Cardiac muscle cell (in vitro differentiated cells and primary cell): ENCODE measurements at places on chromosomes 1 and 21. TPM values are rescaled to one million over a fixed set of nuclear protein-coding genes. Genes with fewer than 3 reads are reported as not detected.

- no peaks in the 10 kb centered on the region for H3K27me3 ChIP-seq
- no peak overlapping the region for H3K27ac ChIP-seq
- no peaks in the 10 kb centered on the region for H3K36me3 ChIP-seq
- no peaks in the 10 kb centered on the region for H3K4me1 ChIP-seq
- no peak overlapping the region for H3K4me3 ChIP-seq
These were observed 53.5 kb upstream of the DUSP10 start for GRCh38 chr1:221795380-221795779.

DNA sequence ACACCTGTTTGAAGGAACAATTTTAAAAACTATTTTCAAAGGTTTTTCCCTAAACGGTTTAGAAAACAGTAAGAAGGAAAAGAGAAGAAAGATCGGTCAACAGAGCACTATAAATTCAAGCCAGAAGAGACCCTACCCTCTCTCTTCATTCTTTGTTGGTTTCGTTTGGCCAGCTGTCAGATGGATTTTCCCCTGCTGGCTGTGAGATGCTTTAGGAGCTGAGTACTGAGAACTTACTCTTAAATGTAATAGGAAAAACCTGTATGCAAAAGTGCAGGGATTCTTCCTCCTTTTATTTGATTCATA is 1.3 kb upstream of the TXNIP start:
- H3K4me1 ChIP-seq: peaks cover 33% of the 10 kb centered on the region
- no peaks in the 10 kb centered on the region for H3K27me3 ChIP-seq
- H3K4me3 ChIP-seq: peak overlapping the region; percentile 98
- H3K27ac ChIP-seq: peak overlapping the region; percentile 92
- no peak for DNase-seq

DNA sequence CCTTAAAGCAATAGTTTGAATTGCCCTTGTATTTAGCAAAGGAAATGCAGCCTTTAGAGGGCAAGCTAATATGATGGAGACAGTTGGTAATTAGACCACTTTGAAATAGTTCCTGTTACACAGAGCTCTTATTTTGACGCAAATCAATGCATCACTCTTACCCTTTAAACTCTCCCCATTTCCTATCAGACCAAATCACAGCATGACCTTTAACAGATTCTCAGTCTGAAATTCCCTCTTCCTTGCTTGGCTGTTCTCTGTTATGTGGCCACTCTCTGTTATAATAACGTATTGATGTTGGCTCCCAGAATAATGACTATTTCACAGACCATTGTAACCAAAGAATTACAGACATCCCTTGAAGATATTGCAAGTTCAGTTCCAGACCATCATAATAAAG is 66.9 kb upstream of the NGF start:
- DNase-seq: no peak
- H3K27me3 ChIP-seq: no peaks in the 10 kb centered on the region
- H3K36me3 ChIP-seq: no peaks in the 10 kb centered on the region
- no peak overlapping the region for H3K27ac ChIP-seq
- no peak overlapping the region for H3K4me3 ChIP-seq

DNA sequence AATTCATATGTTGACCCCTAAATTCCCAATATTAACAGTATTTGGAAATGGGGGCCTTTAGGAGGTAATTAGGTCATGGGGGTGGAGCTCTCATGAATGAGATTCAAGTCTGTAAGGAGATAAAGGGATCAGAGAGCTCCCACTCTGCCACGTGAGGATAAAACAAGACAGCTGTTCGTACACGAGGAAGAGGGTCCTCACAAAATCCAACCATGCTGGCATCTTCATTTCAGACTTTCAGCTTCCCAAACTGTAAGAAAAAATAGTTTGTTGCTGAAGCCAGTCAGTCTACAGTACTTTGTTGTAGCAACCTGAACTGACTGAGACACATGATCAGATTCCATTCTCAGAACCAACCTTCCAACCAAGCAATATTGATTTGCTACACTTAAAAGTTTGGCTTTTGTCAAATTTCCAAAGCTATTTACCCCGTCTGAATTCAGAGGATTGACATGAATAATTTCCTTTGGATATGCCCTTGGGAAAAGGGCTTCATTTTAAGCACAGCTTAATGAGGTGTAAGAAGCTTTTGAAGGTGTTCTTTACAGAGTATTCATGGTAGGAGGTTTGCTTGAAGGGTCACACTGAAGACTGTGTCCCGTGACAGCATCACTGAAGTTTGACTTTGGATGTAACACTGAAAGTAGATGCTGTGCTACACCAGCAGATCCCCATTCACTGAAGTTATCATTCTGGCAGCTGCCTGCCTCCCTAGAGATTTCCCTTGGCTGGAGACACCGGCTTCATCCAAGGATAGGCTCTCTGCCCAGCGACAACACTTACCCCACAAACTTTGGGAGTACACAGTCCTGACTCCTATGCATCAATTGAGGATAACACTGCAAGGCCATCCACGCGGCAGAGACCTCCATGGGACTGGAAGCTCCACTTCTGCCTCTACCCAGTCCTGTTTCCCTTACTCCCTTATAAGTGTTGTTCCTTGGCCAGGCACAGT is 4.9 kb upstream of the OMA1 start:
- no peak overlapping the region for H3K27ac ChIP-seq
- DNase-seq: no peak
- no peak overlapping the region for H3K4me3 ChIP-seq
- H3K27me3 ChIP-seq: peaks cover 2% of the 10 kb centered on the region
- H3K4me1 ChIP-seq: no peaks in the 10 kb centered on the region

DNA sequence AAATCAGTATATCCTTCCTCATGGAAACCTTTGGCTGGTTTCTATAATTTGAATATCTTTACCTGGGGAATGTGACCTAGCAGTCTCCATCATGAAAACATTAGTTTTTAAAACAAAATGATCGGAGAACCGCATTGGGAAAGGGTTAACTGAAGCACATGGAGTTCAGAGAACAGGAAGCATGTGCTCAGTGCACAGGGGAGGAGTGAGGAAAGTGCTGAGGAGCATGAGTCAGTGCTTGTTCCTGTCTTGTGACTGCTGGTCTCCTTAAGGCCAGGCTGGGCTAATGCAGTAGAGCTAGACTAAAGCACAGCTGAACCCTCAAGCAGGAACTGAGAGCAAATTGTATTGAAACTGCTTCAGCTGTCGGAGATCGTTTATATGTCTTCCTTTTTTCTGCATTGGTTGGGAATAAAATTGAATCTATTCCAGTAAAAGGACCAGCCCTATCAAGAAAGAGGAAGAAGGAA is 5.8 kb downstream of the IFI16 start:
- no peak overlapping the region for H3K27ac ChIP-seq
- peak; percentile 93 for DNase-seq
- H3K4me3 ChIP-seq: no peak overlapping the region
- no peaks in the 10 kb centered on the region for H3K4me1 ChIP-seq

CFHR3 gene
- 0.07 and 0.39 TPM in 2 replicates for total RNA-seq

AGMAT gene
- 0.45 and 0.70 TPM in 2 replicates for total RNA-seq
